ENCODE measurements at places on chromosomes 6 and 20.

DNA sequence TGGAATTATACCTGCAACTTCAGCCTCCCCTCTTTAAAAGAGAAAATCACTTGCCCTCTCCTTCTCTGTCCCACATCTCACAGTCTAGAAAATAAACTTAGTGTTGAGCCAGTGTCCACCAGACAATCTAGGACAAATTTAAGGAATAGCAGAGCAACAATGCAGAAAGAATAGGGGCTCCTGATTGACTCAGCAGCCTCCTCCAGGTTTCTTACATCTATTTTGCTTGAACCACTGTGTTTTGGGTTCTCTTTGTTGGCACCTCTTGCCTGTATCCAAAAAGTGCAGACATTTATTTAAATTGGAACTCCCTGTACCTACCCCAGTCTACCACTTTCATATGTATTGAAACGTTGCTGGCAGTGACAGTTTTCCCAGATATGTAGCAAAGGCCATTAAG is 133.7 kb upstream of the HSF2 start:
- no peak for DNase-seq

DNA sequence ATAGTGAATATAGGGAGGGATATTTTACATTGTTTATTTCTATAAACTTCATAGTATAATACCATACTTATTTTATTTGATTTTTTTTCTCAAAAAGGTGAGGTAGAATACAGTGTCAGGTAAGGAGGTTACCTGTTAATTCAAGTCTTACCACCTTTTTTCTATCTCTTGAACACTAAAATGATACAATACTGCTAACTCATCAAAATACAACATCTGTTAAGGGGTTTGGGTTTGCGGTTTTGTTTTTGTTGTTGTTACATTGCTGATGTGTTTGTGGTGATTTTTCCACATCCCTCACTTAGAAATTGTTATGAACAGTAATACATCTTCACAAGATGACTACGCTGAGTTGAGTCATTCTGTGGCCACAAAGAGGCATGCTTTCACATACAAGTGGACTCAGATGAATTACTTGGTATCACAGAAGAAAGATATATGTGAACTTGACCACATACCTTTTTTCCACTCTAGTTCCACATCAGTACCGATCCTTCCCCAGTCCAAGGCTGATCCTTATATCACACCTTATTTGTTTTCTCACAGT is 139.4 kb upstream of the ID4 start:
- DNase-seq = no peak

- no peak for DNase-seq
Observed at GRCh38 chr6:24385536-24386269, 17.0 kb upstream of the MRS2 start.

DNA sequence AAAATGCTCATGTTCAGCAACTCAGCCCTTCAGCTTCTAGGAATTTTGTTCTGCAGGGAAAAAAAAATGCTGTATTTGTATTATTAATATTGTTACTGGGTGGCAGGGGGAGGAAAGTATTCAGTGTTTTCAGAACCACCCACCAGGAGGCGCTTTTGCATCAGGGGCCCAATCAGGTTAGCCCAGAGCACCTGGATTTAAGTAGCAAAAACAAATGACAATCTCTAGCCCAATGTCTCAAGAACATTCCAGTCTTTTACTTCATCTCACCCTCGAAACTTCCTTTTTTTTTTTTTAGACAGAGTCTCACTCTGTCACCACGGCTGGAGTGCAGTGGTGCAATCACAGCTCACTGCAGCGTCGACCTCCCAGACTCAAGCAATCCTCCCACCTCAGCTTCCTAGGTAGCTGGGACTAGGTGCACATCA is 635 bp upstream of the C20orf203 start:
- DNase-seq = no peak

DNA sequence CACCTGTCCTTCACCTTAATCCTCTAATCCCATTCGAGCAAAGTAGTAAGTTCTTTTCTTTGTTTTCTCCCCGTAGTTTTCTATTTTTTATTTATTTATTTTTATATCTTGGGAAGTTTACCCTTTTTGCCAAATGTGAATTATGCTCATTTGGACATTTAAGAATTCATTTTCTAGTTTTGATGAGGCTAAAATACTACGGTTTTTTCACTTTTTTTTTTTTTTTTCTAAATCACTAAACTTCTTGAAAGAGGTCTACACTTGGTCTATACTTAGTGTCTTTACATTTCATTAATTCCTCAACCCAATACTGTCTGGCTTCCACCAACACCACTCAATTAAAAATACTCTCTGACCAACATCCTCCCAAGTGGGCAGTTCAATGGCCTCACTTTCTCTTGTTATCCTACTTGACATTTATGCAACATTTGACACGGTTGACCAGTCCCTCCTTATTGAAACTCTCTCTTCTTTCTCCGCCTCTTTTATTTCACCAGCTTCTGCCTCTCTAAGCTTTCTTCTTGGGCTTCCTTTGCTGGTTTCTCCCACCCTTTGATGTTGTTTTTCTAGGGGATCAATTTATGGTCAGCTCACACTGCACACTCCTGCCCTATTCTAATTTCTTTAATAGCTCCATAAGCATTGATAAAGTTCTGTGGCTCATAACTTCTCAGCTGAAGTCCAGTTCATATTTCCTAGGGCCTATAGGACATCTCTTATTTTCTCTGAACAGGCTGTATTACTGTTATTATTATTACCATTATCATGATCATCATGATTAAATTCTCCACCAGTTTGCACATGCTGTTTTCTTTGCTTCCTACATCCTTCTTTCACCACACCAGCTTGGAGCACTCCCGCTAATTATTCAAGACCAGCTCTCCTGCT is 72.6 kb upstream of the CITED2 start:
- no peak for DNase-seq

- no peak for DNase-seq
Observed at GRCh38 chr6:409370-409972, 17.9 kb downstream of the IRF4 start.

DNA sequence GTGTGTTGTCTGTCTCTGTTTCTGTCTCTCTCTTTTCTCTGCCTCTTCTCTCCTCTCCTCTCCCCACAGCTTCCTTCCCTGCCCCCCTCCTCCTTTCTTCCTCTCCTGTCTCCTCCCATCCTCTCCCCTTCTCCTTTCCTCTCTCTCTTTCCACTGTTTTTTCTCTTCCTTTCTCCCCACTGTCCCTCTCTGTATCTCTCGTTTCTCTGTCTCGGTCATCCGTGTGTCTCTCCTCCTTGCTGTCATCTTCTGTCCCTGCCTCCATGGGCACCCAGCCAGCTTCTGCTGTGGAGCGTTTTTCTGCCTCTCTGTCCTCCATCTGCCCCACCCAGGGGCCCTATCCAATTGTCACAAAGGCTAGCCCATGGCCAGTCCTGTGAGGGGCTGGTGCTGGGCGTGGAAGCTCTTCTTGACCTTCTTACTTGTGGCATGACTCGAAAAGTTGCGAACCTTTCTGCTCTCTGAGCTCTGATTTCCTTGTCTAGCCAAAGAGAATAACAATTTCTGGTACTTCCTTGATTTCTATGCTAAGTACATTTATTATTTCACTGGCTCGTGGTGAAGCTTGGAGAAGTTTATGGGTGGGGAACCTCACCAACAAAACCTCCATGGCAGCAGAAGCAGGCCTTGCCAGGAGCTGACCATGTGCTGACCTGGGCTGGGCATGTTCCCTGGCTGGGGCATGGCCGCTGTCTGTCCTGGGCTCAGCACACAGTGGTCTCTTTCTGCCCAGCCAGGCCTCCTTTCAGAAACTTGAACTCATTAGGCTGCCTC is 69.3 kb downstream of the CEBPB start:
- DNase-seq = no peak

DNA sequence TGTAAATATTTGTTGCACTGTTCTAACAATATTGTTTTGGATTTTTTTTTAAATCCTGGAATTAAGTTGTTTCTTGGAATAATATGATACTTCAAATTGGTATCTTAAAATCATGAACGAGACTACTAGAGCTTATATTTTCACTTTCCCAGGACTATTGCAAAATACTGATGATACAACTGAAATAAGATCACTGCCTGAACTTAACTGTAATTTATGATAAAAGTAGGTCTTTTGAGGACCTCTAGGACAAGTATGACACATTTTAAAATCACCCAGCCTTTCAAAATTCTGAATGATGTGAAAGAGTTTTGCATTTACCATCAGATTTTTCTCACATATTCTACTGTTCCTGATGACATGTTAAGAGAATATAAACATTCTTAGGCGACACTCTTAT is 8.6 kb upstream of the UBE2J1 start:
- DNase-seq = no peak

DNA sequence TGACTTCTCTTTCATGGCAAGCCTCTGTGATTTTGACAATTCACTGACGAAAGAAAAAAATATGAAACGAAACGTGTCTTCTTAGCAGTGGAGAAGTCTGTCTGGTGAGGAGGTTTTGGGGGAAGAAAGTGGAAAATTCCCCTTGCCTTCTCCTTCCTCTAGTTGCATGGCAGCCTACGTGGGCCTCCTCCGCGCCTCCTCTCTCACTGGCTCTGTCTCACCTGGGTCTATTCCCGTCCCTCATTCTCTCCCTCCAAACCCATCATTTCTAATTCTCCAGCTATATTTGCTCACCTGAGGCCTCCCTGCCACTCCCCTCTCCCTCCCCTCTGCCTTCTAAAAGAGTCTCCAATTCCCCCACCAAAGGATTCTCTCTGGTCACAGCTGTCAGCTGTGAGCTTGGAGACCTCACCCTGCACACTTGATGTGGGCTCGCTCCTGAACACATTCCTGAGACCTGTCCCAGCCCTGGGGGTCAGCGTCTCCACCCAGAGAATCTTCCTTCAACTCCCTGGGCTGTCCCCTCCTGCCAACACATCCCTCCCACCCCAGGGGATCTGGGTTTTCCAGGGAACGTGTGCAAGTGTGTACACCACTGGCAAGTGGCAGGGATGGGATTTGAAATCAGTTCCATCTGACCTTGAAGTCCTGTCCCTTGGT is 159.6 kb upstream of the PMEPA1 start:
- no peak for DNase-seq

DNA sequence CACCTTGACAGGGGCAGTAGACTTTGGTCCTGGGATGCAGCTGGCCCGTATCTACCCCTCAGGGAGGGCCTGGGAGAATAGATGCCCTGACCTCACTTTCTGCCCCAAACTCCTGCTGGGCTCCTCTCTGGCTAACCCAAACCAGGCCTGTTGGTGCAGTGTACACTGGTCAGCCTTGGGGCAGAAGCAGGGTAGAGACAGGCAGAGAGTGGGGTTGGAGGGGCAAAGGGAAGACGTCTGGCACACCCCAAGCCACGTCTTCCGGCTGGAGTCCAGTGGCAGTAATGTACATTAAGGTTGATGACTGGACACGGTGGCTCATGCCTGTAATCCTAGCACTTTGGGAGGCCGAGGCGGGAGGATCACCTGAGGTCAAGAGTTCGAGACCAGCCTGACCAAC is 9.3 kb downstream of the DDR1 start:
- DNase-seq = no peak

- DNase-seq = no peak
Observed at GRCh38 chr20:13552061-13552460, 86.7 kb downstream of the TASP1 start.

- DNase-seq = no peak
Observed at GRCh38 chr6:17083397-17083796, 18.5 kb upstream of the STMND1 start.

DNA sequence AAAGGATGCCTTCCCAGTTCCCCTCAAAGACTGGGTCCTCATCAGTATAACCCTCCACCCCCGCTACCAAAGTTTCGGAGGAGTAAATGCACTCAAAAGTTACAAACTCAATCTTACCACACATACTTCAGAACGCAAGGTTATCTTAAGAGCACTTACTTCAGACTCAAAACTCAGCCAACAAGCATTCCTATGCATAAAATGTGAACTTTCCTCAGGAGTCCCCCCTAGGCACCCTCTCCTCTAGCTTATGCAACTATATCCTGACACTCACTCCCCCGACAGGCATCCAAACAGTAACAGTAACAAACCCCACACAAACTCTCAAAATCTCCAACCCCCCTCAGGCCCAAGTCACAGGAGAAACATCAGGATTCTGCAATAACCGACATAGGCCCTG is 11.1 kb upstream of the ADTRP start:
- DNase-seq = no peak

Measured in NCI-H187 (cell line).